Skeletal muscle cell (primary cell): ENCODE measurements at places on chromosomes 6 and 20.

- no peak for DNase-seq
Measured at GRCh38 chr6:159305159-159305558, 136.0 kb downstream of the FNDC1 start.

- peak; percentile 81 for DNase-seq
Measured at GRCh38 chr6:117441824-117442264, 16.1 kb upstream of the ROS1 start.

GRCh38 chr6:169993861-169994481, 242.5 kb downstream of the ERMARD start:
- no peak for DNase-seq

DNA sequence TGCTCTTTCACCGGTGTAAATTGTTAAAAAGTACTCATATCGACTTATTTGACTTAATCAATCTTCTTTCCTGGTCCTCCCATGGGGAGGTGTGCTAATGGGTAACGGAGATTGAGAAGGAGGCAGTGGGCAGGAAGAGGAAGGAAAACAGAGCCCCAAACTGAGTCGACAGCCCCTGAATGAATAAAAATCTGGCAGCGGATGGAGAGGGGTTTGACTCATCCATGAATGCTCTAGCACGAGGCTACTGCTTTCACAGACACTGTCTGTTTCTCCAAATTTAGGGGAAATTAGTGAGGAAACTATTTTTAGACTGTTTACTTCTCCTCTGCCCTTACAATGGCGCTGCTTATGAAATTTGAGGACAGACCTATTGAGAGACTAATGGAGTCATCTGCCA, 142.2 kb upstream of the ATXN1 start:
- DNase-seq = no peak

GRCh38 chr6:142378138-142378875, 76.5 kb downstream of the ADGRG6 start:
- DNase-seq = peak; percentile 64

GRCh38 chr6:7298113-7298512, 14.9 kb downstream of the SSR1 start:
- no peak for DNase-seq

- DNase-seq = no peak
Measured at GRCh38 chr20:64121586-64121985, 14.2 kb upstream of the NPBWR2 start.

DNA sequence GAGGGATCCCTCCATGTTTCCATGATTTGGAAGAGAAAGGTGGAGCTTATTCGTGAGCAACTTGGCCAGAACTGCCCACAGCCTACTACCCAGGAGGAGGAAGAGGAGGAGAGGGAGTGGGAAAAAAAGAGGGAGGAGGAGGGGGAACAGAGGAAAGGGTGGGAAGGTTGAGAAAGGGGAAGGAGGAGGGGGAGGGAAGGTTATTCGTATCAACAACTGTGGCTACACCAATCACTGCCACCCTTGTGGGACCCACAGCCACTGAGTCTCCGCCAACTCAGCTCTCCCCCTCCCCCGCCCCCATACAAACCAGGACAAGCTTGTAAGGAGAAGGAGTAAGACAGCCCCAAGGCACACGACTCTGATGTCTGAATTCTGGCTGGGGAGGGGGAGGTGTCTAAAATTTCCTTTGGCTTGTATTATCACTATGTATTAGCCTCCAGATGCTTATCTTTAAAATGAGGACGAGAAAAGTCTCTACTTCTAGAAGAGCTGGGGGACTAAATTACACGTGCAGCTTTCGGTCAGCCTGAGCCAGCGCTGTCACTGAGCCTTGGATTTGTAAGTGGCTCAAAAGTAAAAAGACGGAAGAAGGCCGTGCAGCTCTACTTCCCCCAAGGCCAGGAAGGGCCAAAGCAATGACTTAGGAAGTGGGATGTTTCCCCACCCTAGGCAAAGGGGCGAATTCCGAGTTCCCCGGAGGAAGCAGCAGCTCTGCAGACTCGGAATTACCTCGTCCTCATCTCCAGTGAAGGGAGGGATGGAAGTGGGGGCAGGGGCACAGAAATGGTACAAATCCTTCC, 1.0 kb downstream of the FKBP1A start:
- DNase-seq = peak; percentile 51

DNA sequence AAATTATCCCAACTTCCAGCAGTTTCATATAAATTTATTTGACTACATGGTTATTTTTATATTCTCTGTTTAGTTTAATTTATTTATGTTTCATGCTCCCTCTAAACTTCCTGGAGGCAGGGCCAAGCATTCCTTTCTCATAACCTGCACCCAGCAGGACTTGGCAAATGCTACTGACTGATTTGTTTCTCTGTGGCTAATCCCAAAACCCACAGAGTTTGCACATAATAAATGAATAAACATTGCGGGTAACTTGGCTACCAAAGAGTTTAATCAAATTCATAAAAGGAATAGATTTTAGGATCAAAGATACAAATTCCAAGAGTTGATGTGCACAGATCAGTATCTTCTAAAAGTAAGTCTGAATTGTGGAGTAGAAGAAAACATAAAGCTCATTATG, 239.5 kb downstream of the SLC35F1 start:
- no peak for DNase-seq

- DNase-seq = peak; percentile 61
Measured at GRCh38 chr6:82072751-82073150, 174.8 kb downstream of the IBTK start.

DNA sequence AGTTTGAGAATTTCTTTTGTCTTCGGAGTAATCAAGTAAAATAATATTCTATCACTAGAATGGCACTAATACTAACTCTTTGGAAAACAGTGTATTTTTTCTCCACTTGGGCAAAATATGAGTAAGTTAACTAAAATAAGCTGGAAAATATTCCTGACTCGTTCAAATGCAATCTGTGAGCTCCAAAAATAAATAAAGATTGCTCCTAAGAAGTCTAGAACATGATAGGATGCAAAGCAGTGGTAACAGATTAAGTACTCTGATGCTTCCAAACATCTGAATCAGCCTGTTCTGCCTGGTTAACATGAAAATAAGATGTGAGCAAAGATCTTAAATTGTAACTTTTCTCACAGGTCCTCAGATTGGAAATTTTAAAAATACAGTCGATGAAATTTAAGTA, 285.1 kb upstream of the ID4 start:
- no peak for DNase-seq

DNA sequence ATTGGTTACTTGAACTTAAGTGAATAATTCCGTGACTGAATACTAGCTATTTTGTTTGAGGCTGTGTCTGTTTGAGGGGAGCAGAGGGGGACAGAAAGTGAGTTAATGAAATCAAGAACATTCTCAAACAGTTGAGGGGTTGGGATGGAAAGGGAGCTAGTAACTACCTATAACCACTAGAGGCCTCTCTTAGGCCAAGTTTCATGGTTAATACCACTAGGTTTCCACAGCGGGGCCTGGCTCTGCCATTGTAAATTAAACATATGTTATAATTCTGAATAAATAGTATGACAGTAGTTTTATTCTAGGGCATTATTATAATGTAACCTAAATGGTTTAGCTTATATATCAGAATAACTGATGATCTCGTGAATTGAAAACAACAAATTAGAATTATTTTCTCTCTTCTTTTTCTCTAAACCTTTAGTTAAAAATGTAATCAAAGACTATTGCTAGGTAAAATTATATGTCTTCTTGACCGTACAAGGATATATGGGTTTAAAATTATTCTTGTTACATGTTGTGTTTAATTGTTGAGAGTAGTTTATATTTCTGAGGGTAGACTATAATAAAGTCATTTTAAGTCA, 108.1 kb downstream of the BCKDHB start:
- no peak for DNase-seq

GRCh38 chr6:56758553-56758952, 115.9 kb upstream of the DST start:
- no peak for DNase-seq

DNA sequence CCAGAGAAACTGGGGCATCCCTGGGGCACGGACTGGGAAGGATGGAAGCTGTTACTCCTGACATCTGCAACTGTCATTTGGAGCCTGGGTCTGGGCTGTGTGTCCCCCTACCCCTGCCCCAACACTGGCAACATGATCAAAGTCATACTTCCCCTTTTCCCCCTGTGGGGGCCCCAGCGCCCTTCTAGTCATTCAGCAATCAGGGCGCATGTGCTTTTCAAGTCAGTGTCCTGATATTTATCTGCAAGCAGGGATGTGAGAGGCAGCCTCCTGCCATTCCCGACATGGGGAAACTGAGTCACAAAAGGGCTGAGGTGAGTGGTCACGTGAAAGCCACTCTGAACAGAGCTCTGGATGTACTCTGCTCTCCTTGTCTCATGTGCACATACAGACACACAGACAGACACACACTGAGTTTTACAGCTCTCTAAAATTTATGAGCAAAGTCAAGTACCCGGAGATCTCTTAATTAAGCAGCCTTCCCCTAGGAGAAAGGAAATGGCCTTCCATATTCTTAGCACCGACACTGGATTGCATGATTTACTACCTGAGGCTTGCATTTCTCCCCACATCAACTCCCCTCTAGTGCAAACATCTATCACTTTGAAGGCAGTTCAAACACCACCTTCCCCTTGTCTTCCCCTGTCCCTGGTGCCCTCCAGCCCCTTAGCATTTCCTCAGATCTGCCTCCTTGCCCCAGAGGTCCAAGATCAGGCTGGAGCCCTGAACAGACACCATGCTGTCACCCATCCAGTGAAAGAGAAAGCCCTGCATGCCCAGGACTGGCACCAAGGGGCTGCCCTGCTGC, 170.7 kb downstream of the CDC5L start:
- DNase-seq = no peak

GRCh38 chr6:108946695-108947094, 98.5 kb downstream of the ARMC2 start:
- DNase-seq = no peak

DNA sequence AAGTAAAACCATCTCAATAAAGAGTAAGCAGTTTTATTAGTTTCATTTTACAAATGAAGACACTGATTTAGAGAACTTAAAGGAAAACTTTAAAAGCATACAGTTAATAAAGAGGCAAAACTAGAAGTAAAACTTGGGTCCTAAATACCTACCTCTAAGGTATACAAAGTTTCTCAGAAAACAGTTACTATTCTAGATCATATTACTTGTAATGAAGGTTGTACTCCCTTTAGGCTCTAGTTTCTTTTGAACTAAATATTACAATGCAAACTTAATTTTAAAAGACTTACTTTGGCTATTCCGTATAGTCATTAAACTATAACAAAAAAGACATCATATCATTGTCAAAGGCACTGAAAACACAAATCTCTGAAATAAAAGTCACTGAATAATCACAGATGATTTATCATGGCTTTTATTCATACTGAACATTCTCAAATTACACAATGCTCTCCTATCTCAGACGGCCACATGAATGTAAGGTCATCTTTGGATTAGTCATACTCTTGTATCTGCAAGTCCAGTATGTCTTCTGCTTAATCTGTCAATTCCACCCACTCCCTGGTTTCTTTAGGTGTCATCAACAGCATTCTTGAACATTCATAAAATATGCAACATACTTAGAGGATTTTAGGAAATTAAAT, 361.6 kb upstream of the RUNX2 start:
- DNase-seq = peak; percentile 55

DNA sequence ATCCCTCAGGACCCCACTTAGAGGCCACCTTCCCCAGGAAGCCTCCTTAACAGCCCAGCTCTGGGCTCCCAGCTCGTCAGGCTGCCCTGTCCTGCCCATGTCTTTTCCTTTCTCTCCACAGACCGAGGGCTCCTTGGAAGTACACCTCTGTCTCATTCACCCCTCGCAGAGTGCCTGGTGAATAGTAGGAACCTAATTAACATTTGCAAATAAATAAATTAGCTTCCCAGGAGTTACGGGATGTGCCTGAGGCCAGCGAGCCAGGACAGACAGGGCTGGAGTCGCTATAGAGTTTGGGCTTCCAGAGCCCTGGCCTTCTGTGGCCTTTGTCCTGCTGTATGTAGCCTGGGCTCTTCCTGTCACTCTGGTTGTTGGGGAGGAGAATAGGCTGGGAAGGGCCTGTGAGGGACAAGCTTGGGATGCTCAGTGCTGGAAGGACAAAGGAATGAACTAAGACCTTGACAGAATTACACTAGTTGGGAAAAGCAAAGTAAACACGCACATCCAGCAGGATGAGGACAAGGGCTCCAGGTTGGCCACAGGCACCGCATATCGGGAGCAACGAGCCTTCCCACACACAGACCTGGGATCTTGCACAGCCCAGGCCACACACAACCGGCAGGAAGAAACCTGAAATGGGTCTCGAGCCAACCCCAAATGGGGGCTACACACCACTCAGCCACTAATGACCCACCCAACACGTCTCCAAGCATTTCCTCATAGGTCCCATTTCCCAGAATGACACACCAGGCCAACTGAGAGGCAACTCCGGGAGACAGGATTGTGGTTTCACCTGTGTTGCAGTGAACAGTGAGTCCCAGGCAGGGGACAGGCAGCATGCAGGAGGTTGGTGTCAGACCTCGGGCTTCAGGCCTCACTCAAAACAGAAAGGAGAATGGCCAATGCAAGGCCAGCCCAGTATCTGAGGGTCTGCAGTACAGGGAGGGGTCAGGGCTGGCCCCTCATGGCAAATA, 9.7 kb downstream of the MAP1LC3A start:
- DNase-seq = no peak
